Immature natural killer cell (primary cell): ENCODE measurements at places on chromosomes 12 and 14. TPM values are rescaled to one million over a fixed set of nuclear protein-coding genes. Genes with fewer than 3 reads are reported as not detected.

NRXN3 gene
- not detected for polyA plus RNA-seq

OR10A7 gene
- not detected for polyA plus RNA-seq

PACS2 gene
- 2.7 TPM for polyA plus RNA-seq

NOVA1 gene
- polyA plus RNA-seq: not detected

BICDL1 gene
- polyA plus RNA-seq: not detected

GPR162 gene
- polyA plus RNA-seq: not detected

BDKRB1 gene
- not detected for polyA plus RNA-seq

MRPS35 gene
- polyA plus RNA-seq: 41.4 TPM

FOXN4 gene
- polyA plus RNA-seq: not detected
